ENCODE measurements at places on chromosomes 11 and 22.

DNA sequence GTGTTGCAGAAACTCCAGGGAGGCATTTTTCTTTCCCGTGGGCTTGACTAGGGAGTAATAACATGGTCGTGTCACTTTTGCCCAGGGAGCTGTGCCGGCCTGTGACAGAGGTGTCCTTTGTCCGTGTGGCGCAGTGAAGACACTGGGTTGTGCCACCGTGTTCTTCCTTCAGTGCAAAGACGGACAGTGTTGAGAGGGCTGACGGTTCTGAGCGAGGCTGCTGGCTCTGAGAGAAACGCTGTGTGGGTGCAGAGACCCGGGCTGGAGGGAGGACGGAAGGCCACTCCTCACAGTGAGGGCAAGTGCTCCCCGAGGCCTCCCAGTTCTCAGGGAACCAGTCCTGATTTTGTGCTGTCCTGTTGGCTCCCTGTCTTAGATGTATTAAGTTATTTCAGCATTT is 20.2 kb downstream of the NUP50 start:
- DNase-seq: no peak

DNA sequence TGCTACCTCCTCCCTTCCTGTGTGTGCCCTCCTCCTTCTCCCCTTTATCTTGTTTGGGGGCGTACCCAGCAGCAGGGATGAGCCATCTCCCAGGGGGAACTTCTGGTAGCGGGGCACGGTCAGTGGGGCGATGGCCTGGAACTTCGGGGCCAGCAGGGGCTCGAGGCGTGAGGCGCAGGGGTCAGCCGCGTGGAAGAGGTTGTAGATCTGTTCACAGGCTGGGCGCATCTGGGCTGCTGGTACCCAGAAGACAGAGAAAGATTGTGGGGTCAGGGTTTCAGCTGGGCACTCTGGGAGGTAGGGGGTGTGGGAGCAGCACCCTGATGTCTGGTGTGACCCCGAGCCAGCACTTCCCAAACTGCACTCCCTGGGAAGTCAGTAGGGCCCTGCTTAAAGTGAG is 9.1 kb downstream of the PITPNM1 start:
- no peak for DNase-seq

GRCh38 chr22:44776605-44777363 is 24.4 kb downstream of the ARHGAP8 start:
- DNase-seq: no peak

GRCh38 chr11:27718346-27718862 is 18.1 kb upstream of the BDNF start:
- peak; percentile 99 for DNase-seq

DNA sequence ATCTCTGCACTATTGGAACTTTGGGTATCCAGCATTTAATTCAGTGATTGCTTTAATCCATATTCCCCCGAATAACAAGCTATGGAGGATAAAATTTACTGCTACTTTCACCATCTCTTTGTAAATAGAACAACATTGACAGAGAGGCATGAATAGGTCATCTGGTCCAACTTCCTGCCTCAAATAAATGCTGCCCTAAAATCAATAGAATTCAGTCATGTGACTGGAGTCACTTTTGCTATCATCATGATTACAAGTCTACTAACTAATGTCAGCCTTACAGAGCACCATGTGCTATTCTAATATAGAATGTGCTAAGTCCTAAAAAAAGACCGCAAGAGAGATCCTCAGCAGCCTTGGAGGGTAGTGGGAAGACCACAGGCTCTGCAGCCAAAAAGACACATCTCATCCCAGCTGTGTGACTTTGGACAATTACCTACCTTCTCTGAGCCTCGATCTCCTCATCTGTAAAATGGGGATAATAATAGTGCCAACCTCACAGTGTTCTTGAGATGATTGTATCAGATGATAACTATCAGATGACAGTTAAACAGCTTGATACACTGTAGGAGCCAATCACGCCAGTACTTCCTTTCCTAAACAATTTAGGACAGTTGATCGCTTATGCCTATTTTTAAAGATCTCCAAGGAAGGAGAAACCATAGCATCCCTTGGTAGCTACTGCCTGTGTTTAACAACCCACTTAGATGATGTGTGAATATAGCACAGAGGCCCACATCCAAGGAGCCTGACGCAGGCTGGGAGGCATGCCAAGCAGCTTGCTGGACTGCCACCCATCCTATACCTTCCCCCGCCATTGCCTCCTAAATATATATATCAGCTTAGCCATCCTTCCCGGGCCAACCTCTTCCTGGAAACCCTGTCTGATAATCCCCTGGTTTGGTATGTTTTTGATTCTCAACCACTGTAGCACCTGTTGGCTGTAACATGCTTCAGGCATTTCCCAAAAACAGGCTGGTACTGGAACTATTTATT is 77.3 kb upstream of the PHF21A start:
- no peak for DNase-seq

GRCh38 chr11:33387581-33387980 is 130.4 kb downstream of the HIPK3 start:
- DNase-seq: peak; percentile 71

DNA sequence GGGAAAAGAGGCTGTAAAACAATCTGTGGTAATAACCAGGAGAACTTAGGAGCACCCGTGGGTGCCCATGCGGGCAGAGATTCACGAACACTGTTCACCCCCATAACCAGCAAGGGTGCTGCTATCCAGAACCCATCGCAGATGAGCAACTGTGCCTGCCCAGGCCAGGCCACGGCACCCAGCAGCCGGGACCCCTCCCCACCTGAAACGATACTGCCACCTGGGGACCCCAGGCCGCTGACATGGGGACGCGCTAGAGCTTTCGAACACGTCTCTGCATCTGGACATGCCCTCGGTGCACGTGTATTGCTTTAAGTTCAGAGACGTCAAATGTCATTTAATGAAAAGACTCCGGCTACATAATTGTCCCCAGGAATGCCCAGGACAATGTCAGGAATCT is 14.3 kb upstream of the MUC2 start:
- DNase-seq: no peak

GRCh38 chr11:36164506-36165250 is 124.5 kb downstream of the COMMD9 start:
- DNase-seq: no peak

GRCh38 chr11:124442442-124442841 is 3.1 kb downstream of the OR8B8 start:
- no peak for DNase-seq

- no peak for DNase-seq
Measured at GRCh38 chr22:36352803-36353507, 34.8 kb downstream of the MYH9 start.

DNA sequence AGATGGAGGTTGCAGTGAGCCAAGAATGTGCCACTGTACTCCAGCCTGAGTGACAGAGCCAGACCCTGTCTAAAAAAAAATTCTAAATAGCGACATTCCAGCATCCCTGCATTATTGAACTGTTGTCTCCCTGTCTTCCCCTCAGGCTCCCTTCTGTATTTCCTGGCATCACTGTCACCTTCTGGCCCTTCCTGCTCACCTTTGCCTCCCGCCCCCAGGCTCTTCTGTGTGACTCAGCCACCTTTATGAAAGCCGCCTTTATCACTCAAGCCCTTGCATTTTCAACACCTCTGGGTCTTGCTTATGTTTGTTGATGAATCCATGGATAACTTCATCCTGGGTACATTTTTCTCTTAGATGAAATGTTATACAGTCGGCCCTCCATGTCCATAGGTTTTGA is 21.1 kb downstream of the UBASH3B start:
- no peak for DNase-seq
